ENCODE measurements at places on chromosomes 16 and 17. TPM values are rescaled to one million over a fixed set of nuclear protein-coding genes. Genes with fewer than 3 reads are reported as not detected.

The IRX5 gene
- 9.3 TPM for polyA plus RNA-seq

The CASKIN1 gene
- polyA plus RNA-seq: 1.8 TPM

GRCh38 chr17:10217916-10218315 lies 19.5 kb upstream of the GAS7 start:
- no peak for DNase-seq

DNA sequence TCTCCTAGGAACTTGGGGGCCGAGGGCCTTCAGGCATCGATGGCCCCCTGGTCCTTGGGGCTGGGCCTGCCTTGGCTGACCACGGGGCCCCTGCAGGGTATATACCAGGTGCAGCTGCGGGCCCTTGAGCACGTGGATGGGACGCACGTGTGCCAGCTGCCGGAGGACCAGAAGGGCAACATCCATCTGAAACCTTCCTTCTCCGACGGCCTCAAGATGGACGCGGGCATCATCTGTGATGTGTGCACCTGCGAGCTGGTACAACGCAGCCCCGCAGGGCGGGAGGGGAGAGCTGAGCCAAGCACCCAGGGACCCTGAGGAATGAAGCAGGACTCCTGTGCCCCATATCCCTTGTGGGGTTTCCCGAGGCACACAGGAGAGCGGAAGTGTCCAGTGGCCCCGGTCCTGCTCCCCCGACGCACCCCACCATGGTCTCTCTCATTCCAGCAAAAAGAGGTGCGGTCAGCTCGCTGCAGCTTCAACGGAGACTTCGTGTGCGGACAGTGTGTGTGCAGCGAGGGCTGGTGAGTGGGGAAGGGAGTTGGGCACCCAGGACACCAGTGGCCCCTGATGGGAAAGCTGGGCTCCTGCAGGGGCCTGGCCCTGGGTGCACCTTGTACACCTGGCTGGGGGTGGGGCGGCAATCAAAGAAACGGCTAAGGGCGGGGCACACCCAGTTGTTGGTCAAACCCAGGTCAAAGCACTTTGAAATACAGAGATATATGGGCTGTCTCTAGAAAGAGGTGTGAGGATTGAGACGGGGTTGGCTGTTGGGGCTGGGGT lies 10.6 kb downstream of the ITGB4 start:
- no peak for DNase-seq

- no peak for DNase-seq
Measured at GRCh38 chr17:71505200-71505599, 615.6 kb upstream of the SOX9 start.

DNA sequence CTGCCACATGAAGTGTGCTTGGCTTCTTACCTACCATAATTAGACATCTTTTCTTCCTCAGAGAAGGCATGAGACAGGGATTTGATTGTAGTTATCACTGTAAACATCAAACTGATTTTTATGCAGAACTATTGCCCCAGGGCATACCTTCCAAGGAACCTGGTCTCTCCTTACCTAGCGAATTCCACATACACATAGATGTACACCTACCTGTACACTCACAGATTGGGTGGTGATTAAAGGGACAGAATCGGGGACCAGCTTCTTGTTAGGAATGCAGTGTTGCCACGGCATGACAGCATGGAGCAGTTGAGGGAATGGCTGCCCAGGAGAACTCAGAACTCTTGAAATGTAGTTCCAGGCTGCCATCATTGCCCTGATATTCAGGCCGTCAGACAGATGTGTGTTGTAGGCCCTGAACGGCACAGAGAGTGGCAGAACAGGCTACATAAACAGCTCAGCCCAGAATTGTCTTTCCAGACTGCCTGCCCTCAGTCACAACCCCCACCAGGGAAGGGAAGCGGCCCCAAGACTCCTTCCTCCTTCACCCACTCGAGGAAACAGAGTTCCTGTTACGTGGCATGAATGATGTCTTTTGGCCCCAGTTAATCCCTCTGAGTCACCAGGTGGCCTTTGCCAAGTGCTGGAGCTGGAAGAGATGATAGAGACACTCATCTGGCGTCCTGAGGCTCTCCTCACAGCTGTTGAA lies 17.8 kb upstream of the NAGLU start:
- no peak for DNase-seq

GRCh38 chr16:60295451-60295850 lies 1561.3 kb upstream of the GOT2 start:
- no peak for DNase-seq

Measured in renal pelvis (tissue), 12 donors.